ENCODE measurements at places on chromosomes 13 and 19.
A peak's percentile ranks its signal among the peaks of the same experiment; 100 is the strongest.

DNA sequence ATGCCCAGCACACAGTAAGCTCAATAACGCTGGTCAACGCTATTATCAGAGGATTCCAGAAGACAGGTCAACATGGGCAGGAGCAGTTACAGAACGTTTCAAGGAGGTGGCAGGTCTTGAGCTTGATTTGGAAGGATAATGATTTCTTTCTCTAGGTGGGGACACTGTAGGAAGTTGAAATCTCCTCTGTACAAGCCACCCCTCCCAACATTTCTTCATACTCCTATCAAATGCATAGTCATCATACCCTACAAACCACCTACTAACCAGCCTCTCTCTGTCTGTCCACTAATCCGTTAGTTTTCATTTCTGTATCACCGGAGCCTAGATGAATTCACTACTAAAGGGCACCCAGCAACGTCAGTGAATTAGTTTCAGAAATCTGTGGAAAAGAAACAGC, 1.3 kb downstream of the ATP7B start:
- DNase-seq: no peak

- no peak for DNase-seq
Measured at GRCh38 chr13:59674616-59675015, 489.1 kb downstream of the DIAPH3 start.

DNA sequence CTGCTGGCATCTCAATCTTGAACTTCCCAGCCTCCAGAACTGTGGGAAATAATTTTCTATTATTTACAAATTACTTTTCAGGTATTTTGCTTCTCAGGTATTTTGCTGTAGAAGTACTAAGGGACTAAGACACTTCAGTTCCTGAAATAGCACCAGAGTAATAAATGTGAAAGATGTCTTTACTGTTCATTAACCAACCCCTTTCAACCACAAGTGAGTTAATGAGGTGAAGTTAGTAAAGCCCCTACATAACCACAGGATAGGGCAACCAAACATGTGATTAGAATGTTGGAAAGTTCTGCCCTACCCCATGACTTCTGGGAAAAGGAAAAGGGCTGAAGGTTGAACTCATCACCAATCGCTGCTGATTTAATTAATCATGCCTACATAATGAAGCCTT, 2.7 kb upstream of the ZNF345 start:
- DNase-seq: no peak

DNA sequence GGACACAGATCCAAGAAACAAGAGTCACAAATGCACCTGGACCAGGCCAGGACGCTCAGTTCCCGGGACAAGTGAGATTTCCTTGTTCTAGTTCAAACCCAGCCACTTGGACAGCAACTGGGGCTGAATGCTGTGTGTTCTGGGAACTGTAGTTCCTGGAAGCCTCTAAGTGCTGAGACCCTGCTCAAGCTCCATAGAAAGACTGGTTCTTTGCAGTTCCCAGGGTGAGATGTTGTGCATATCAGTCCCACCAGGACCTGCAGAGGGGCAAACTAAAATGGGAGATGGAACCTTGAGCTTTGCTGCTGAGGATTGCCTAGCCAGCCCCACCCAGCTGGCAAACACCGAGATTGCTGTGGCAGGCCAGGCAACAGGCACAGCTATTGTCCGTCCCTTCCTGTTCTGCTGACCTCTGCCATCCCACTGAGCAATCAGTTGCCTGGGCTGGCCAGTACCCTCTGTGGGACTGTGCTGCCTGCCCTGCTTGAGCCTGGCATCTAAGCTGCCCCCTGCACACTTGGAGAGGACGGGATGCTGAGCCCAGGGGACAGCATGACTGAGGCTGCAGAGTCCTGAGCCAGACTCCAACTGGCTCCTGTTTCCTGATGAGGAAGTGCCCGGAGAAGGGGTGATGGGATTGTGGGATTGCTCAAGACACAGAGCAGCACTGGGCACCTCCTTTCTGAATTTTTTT, 1.4 kb upstream of the GIPC1 start:
- DNase-seq: no peak

DNA sequence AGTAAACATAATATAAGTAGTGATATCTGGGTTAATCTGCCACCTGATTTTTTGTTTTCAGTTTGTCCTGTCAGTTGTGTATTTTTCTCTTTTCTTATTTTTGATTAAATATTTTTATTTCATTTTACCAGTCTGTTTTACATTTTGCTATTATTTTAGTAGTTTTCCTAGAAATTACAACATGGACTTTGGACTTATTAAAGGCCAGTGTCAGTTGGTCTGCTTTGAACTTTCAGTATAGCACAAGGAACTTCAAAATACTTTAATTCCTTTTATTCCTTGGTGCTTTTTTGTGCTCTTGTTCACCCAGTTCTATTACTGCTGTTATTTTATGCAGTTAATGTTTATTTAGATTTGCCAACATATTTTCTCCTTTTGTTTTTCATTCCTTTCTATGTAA, 149.6 kb downstream of the PDS5B start:
- no peak for DNase-seq

DNA sequence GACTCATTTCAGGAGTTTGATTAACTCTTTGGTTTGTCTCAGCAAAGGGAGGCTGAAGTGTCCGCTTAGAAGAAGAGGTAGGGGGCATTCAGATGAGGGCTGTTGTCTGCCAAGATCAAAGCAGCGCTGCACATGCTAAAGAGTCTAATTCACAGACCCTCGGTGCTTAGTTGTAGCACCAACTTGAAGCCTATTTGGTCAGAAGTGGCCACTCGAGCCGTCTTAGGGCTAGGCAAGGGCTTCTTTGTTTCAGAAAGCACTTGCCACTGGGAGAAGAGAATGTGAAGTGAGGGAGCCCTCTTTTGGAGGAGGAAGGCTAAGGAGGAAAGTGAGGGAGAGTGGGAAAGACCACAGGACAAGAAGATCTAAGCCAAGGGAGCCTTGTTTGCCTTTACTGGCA, 313.4 kb upstream of the TMTC4 start:
- no peak for DNase-seq

- DNase-seq: no peak
Measured at GRCh38 chr19:1486720-1487575, 3.2 kb downstream of the PCSK4 start.

- no peak for DNase-seq
Measured at GRCh38 chr13:49571299-49572240, 13.8 kb downstream of the RCBTB1 start.

DNA sequence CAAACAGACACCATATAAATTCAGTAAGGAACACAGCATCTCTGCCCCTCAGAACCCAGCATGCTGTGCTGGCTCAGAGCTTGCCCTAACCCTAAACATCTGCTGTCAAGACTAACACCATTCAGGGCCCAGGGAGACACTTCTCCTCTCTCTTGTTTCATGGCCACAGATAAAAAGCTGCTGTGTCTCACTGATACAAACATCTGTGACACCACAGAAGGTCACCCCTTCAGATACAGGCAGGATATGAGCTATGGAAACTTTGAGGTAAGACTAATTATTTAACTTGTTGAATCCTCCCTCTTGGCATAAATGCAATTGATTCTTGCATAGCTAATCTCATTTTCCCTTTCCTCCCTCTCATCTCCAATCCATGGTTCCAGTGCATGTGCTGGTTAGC, 61.6 kb upstream of the GPR12 start:
- no peak for DNase-seq

DNA sequence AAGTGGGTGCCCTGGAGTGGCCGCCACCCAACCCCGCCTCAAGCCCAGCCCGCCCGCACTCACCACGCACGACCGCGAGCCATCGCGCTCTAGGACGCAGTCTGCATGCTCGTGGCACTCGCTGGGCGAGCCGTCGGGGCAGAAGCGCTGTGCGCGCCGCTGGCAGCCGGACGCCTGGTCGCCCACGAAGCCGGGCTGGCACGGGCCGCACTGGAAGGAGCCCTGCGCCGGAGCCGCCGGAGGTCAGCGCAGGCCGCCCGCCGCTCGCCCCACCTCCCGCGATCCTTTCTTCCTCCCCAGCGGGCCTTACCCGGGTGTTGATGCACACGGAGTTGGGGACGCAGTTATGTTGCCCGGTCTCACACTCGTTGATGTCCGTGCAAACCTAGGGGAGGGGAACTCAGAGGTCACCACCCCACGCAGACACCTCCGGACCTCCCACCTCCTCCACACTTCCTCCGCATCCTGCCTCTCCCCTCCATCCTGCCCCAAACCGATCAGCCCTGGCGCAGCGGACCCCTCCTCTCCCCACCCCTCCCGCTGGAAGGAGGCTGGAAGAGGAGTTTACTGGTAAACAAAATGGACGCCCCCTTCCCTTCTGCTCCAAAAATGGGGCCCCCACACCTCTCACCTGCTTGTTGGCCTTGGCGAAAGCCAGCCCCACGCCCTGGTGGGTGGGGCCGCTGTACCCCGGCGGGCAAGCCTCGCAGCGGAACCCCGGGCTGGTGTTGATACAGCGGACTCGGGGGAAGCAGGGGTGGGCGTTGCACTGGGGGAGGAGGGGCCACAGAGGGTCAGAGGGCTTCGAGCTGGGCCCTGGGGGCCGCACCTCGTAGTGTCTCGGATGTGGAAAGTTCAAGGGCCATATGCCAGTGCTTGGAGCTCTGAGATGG, 2.3 kb downstream of the COMP start:
- peak; percentile 29 for DNase-seq

GRCh38 chr13:40666045-40666932, at the start of gene FOXO1:
Gene FOXO1 (minus strand): TSS chr13:40666641. CDS start chr13:40666212, 429 bp downstream.
- DNase-seq: peak; percentile 93

DNA sequence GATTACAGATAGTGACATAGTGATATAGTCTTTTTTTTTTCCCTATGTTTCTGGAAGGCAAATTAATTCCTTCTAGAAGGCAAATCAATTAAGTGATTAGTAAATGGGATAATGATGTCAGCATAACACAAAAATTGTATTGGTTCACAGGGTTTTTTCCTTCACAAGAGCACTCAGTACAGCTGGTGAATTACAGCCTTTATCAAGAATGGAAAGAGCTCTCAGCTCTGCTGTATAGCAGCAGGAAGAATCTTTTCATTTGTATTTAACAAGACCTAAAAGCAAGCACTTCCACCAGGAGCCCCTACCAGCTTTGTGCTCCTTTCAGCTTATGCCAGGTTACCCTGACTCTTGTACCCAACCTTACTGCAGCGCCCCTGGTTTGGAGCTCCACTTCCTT, 90.8 kb downstream of the SERP2 start:
- DNase-seq: no peak

DNA sequence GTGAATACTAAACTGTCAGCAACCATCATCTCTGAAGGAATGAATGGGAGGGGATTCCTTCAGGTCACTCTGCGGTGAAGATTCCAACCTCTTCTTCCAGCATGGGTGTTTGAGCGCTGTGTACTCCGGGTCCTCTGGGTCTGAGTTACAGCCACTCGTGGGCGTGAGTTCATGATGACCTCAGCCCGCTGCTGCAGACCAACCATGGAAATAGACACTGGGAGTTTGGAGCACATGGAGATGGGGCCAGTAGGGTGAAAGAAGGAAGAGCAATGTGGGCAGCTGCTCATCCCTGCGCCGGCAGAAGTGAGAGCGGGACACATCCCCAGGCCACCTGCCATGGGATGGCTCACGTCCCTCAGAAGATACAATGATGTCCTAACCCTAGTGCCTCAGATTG, 16.8 kb upstream of the RAB20 start:
- DNase-seq: no peak

DNA sequence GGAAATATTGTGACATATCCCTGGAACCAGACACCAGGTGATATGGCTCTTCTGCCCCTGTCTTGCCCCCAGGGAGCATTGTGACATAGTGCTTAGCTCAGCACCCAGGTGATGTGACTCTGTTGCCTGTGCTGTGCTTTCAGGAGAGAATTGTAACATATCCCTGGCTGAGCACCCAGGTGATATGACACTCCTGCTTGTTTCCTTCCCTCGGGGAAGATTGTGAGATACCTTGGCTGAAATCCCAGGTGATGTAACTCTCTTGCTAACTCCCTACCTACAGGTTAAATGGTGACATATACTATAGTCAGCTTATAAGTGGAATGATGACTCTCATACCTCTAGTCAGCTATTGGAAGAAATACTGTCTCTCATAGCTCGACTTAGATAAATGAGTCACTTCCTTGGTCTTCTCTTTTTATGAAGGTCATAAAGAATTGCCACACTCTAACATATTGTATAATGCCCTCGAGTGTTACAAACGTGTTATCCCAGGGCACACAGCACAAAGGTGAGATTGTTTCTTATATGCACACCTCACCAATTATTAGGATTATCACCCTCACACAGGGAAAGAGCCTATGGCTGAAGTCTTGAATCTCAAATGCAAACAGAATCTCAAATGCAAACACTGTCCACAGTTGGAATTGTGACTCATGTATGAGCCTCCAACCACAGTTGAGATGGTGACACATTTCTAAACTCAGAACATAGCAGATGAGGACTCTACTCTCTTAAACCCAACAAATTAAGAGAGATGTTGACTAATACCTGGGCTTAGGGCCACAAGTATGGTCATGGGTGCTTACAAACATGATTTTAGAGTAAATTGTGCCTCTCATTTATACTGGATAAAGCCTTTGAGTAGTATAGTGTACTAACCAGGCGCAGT, 32.7 kb upstream of the ZNF254 start:
- DNase-seq: no peak

- no peak for DNase-seq
Measured at GRCh38 chr13:79645569-79645968, 164.6 kb downstream of the NDFIP2 start.

DNA sequence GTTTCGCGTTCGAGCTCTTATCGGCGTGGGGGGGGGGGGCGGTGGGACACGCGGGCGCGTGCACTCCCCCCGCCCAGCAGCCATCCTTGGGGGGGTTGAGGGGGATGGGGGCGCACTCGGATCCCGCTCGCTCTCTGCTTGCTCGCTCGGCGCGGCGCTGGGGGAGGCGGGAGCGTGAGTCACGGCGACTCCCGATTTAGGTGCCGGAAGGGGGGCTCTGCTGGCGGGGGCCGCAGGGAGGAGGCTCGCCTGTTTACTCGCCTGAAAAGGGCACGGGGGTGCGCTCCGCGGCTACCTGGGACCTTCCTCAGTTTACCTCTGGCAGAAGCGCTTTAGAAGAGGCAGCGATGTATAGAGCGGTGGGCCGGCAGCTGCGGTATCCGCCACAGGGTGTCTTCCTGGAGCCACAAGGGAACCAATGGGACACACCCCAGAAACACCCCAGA, 1.1 kb upstream of the PDE4A start:
- no peak for DNase-seq

- peak; percentile 33 for DNase-seq
Measured at GRCh38 chr13:49220856-49221589, 885 bp downstream of the MLNR start.

- DNase-seq: no peak
Measured at GRCh38 chr19:18737954-18738351, 53.2 kb downstream of the COMP start.
